ENCODE measurements at places on chromosomes 7 and 10.

GRCh38 chr7:93948106-93948505 lies 26.6 kb downstream of the GNG11 start:
- DNase-seq: no peak

GRCh38 chr10:103473261-103473671 lies 5.8 kb downstream of the CALHM3 start:
- no peak for DNase-seq

GRCh38 chr10:128568041-128568440 lies 441.8 kb upstream of the MKI67 start:
- DNase-seq: no peak

- no peak for DNase-seq
Observed at GRCh38 chr10:74330646-74331045, 179.6 kb downstream of the ADK start.

- DNase-seq: no peak
Observed at GRCh38 chr10:91137822-91138221, 82.6 kb upstream of the PCGF5 start.

- DNase-seq: no peak
Observed at GRCh38 chr7:52355053-52355452, 680.4 kb upstream of the POM121L12 start.

GRCh38 chr10:47031901-47032465 lies 120.8 kb downstream of the PTPN20 start:
- no peak for DNase-seq

GRCh38 chr7:158924956-158925355 lies 68.6 kb downstream of the DYNC2I1 start:
- DNase-seq: no peak

DNA sequence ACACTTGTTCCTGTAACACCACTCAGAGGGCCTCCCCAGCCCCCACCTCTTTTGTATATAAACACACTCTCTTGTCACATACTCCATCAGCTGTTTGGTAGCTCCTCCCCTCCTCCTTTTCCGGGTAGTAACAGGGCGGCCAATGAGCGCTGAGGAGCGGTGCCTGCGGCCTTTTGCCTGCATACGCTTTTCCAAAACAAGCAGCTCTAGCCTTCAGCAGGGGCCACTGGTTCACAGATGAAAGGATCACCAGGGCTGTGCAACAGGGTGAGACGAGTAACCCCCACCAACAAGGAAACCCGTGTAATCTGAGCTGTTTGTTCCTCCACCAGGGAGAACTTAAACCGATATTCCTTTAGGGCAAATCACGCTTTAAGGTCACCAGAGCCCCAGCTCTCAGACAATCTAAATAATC lies 3.9 kb downstream of the UBE2H start:
- peak; percentile 91 for DNase-seq

GRCh38 chr10:103481974-103482531 lies 3.0 kb upstream of the CALHM3 start:
- DNase-seq: no peak

GRCh38 chr10:101940916-101941315 lies 97.3 kb upstream of the KCNIP2 start:
- no peak for DNase-seq

- peak; percentile 48 for DNase-seq
Observed at GRCh38 chr10:102660888-102661657, 16.8 kb downstream of the TRIM8 start.

Measured in hippocampal formation (tissue), 2 donors.